Neural crest cell (in vitro differentiated cells): ENCODE measurements at places on chromosomes 6 and 20. TPM values are rescaled to one million over a fixed set of nuclear protein-coding genes. Genes with fewer than 3 reads are reported as not detected.

DNA sequence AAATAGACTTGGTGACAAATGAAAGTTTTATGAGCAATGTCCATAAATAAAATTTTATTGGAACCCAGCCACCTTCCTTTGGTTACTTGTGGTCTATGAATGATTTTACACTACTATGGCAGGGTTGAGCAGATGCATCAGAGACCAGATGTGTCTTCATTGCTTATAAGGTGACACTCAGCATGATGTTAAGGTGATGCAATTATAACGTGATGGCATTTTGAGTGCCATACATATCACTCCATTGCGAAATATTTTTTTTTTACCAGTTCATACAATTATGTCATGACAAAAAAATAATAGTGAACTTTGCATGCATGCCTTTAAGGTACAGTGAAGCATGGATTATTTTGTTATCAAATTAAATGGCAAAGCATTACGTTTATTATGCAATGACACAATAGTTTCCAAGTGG lies 96.0 kb downstream of the ADTRP start:
- no peak for DNase-seq

GRCh38 chr6:24752917-24753492 lies 21.7 kb upstream of the GMNN start:
- no peak for DNase-seq

DNA sequence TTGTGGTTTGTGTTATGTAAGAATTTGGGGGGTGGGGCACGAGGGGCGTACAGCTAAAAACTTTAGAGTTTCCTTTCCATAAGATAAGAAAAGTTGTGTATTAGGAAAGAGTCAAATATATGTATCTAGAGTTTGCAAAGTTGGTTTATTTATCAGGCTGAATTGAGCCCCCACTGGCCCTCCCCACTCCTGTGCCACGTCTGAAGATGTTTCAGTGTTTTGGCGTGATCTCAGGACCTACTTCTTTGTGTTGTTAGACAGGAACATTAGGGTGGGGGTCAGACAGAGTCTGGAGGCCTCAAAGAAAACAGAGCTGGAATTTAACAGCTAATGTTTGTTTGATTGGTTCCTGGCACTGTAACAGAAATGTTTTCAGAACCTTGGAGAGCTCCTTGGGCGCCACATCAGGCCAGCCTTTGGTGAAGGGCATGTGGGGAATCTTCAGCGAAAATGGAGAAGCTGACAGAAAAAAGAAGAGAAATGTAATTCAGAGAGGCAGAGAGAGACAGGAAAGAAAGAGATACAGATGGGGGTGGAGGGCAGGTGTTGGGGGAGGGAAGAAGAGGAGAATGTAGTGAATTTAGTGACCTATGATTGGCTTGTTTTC lies 674 bp downstream of the NRSN1 start:
- DNase-seq = peak; percentile 70

GRCh38 chr6:5326022-5326641 lies 64.8 kb downstream of the FARS2 start:
- DNase-seq = no peak

SLC44A4 gene
- 0.32 and 0.84 TPM in 2 replicates for total RNA-seq
